ENCODE measurements at places on chromosomes 1 and 21. TPM values are rescaled to one million over a fixed set of nuclear protein-coding genes. Genes with fewer than 3 reads are reported as not detected.

Gene RIPK4
- 0.45 TPM for total RNA-seq

Gene SPTA1
- 1.2 TPM for total RNA-seq

Gene EPRS1
- 269 TPM for total RNA-seq

Gene SLC45A1
- total RNA-seq, result 2.0 TPM

Gene MYBPHL
- total RNA-seq, result not detected

Gene SSX2IP
- 34.9 TPM for total RNA-seq

Gene IL10RB
- 31.0 TPM for total RNA-seq

Gene KRTAP21-2
- not detected for total RNA-seq

Gene LPGAT1
- 36.2 TPM for total RNA-seq

Gene S100B
- 1.2 TPM for total RNA-seq

Gene BEND5
- 0.45 TPM for total RNA-seq

Gene GOLT1A
- not detected for total RNA-seq

Gene C8B
- total RNA-seq, result not detected

Gene PTGFR
- 77.5 TPM for total RNA-seq

Gene HJV
- not detected for total RNA-seq

Gene CRB1
- total RNA-seq, result 0.09 TPM

Gene LRRC53
- total RNA-seq, result not detected

Gene OR2AK2
- total RNA-seq, result not detected

Gene OR2G3
- not detected for total RNA-seq

Gene SNX7
- total RNA-seq, result 80.3 TPM

Gene RPS8
- total RNA-seq, result 894 TPM

Gene OR2T35
- not detected for total RNA-seq

Gene LRRC7
- not detected for total RNA-seq

Gene RGS1
- not detected for total RNA-seq

Gene FAM163A
- total RNA-seq, result not detected

Gene GAS5
- 516 TPM for total RNA-seq

Gene GPX7
- total RNA-seq, result 31.0 TPM

Gene E2F2
- total RNA-seq, result 5.6 TPM

Gene COL6A2
- 1,068 TPM for total RNA-seq

Gene AKIRIN1
- total RNA-seq, result 32.8 TPM

Gene MCOLN3
- total RNA-seq, result 2.3 TPM

Gene GNG12
- 91.1 TPM for total RNA-seq

Gene IL19
- total RNA-seq, result not detected

Gene PTP4A2
- total RNA-seq, result 692 TPM

Gene NCMAP
- total RNA-seq, result not detected

Gene PCP4L1
- not detected for total RNA-seq

Gene FAAH
- total RNA-seq, result 0.65 TPM

Gene TTC22
- not detected for total RNA-seq

Gene PPIAL4G
- not detected for total RNA-seq

Gene PTGFRN
- 67.5 TPM for total RNA-seq

Gene LCE1B
- total RNA-seq, result not detected

Gene TP73
- total RNA-seq, result 0.18 TPM

Gene CHI3L2
- 10.5 TPM for total RNA-seq
